ENCODE measurements at places on chromosomes 3 and 15.

DNA sequence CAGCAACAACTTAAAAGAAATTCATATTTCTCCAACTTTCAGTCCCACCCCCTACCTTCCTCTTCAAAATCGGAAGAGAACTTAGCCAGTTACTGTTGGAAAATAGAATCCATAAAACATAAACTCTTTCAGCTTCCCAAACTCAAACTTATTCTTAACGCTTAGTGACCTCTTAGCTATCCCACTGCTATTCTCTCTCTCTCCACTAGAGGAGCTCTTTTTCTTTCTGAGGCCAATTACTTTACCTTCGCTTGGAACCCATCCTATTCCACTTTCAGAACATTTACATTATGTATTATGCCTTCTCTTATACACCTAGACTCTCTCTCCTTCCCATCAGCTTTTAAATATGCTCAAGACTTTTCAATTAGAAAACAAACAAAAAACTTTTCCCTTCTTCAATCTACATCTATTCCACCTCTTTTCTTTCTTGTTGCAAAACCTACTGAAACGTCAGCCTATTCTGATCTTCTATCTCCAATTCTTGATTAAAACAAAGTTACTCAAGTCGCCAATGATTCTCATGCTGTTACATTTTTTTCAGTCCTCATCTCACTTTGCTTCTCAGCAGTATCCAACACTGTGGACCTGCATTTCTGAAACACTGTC lies 13.4 kb upstream of the GHSR start:
- H3K36me3 ChIP-seq = no peaks in the 10 kb centered on the region
- no peak overlapping the region for H3K27ac ChIP-seq
- DNase-seq = no peak
- H3K27me3 ChIP-seq = no peaks in the 10 kb centered on the region

- H3K27ac ChIP-seq = no peak overlapping the region
- no peak for DNase-seq
- H3K36me3 ChIP-seq = no peaks in the 10 kb centered on the region
- no peaks in the 10 kb centered on the region for H3K4me1 ChIP-seq
- peaks cover 4% of the 10 kb centered on the region for H3K27me3 ChIP-seq
These were observed 13.1 kb downstream of the SLC7A14 start for GRCh38 chr3:170572665-170573253.

GRCh38 chr15:31259562-31260252 lies 66.9 kb upstream of the KLF13 start:
- peaks cover 21% of the 10 kb centered on the region for H3K4me1 ChIP-seq
- DNase-seq = no peak

DNA sequence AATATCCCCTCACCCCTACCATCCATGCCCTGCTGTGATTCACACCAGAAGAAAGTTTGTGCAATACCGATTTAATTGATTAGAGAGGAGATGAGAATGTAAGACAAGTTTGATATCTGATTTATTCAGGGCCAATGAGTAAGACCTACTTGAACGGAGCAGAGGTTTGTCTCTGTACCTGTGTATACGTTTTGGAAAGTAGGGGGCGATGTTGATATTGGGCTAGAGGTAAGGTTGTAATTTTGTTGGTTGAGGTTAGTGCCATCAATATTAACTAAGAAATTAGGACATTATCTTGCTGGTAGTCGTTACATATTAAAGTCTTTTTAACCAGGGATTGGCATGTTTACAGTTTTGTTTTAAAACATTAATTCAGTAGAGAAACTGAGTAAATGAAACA lies 20.5 kb downstream of the EAF2 start:
- H3K4me1 ChIP-seq = no peaks in the 10 kb centered on the region
- DNase-seq = no peak
- no peaks in the 10 kb centered on the region for H3K27me3 ChIP-seq
- no peak overlapping the region for H3K4me3 ChIP-seq
- peaks cover 5% of the 10 kb centered on the region for H3K36me3 ChIP-seq

GRCh38 chr3:128799653-128800052 lies 73.7 kb downstream of the RAB7A start:
- H3K36me3 ChIP-seq = peaks cover 55% of the 10 kb centered on the region
- no peak for DNase-seq
- H3K4me1 ChIP-seq = peaks cover 23% of the 10 kb centered on the region
- H3K27ac ChIP-seq = no peak overlapping the region
- H3K4me3 ChIP-seq = no peak overlapping the region
- H3K27me3 ChIP-seq = peaks cover 4% of the 10 kb centered on the region

- no peak overlapping the region for H3K4me3 ChIP-seq
- no peak for DNase-seq
- H3K27ac ChIP-seq = peak overlapping the region; percentile 69
- peaks cover 52% of the 10 kb centered on the region for H3K4me1 ChIP-seq
These were observed 33.2 kb downstream of the ADAMTS17 start for GRCh38 chr15:100308608-100309007.

DNA sequence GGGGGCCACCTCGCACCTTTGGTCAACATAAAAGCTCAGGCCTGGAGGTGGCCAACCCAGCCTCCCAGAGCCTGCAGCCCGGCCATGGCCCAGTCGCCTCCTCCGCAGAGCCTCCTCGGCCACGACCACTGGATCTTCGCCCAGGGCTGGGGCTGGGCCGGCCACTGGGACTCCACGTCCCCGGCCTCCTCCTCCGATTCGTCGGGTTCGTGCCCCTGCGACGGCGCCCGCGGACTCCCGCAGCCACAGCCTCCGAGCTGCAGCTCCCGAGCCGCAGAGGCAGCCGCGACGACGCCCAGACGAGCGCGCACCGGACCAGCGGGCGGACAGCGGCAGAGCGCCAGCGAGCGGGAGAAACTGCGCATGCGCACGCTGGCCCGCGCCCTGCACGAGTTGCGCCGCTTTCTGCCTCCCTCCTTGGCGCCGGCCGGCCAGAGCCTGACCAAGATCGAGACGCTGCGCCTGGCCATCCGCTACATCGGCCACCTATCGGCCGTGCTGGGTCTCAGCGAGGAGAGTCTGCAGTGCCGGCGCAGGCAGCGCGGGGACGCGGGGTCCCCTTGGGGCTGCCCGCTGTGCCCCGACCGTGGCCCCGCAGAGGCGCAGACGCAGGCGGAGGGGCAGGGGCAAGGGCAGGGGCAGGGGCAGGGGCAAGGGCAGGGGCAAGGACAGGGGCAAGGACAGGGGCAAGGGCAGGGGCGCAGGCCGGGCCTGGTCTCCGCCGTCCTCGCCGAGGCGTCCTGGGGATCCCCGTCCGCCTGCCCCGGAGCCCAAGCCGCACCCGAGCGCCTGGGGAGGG lies at the start of gene MESP2:
MESP2 (plus strand) TSS at position 59 of the 799 bp plus-strand sequence; CDS start at position 85, 26 bp downstream.
- H3K27ac ChIP-seq = no peak within 1 kb of the TSS
- DNase-seq = peak; percentile 91
- no peaks in the 10 kb centered on the region for H3K4me1 ChIP-seq
- H3K27me3 ChIP-seq = peaks cover 77% of the 10 kb centered on the region
- H3K36me3 ChIP-seq = no peaks in the 10 kb centered on the region

DNA sequence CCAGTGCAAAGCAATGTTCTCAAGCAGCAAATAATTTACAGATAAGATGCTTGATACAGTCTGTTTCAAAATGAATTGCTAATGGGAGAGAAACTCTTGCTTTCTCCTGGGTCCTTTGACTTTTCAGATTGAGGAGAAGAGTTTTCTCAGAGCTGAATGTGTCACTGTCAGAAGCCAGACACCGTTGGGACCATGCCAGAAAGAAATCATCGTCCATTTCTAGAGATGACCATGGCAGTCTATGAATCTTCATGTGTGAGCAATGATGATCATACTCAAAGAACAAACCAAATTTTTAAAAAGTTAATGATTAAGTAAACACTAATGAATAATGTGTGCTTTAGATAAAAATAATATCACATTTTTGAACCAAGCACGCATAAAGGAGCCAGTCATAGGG lies 77.6 kb downstream of the ZNF385D start:
- no peak overlapping the region for H3K4me3 ChIP-seq
- no peak overlapping the region for H3K27ac ChIP-seq
- DNase-seq = no peak
- H3K4me1 ChIP-seq = peaks cover 17% of the 10 kb centered on the region
- no peaks in the 10 kb centered on the region for H3K36me3 ChIP-seq

- H3K36me3 ChIP-seq = peaks cover 27% of the 10 kb centered on the region
- H3K4me3 ChIP-seq = no peak overlapping the region
- H3K4me1 ChIP-seq = peaks cover 69% of the 10 kb centered on the region
- H3K27ac ChIP-seq = peak overlapping the region; percentile 28
These were observed 138.5 kb downstream of the RORA start for GRCh38 chr15:61090386-61091288.

GRCh38 chr3:36210840-36211651 lies 169.3 kb upstream of the STAC start:
- DNase-seq = no peak
- H3K36me3 ChIP-seq = no peaks in the 10 kb centered on the region
- peaks cover 28% of the 10 kb centered on the region for H3K4me1 ChIP-seq
- no peaks in the 10 kb centered on the region for H3K27me3 ChIP-seq

DNA sequence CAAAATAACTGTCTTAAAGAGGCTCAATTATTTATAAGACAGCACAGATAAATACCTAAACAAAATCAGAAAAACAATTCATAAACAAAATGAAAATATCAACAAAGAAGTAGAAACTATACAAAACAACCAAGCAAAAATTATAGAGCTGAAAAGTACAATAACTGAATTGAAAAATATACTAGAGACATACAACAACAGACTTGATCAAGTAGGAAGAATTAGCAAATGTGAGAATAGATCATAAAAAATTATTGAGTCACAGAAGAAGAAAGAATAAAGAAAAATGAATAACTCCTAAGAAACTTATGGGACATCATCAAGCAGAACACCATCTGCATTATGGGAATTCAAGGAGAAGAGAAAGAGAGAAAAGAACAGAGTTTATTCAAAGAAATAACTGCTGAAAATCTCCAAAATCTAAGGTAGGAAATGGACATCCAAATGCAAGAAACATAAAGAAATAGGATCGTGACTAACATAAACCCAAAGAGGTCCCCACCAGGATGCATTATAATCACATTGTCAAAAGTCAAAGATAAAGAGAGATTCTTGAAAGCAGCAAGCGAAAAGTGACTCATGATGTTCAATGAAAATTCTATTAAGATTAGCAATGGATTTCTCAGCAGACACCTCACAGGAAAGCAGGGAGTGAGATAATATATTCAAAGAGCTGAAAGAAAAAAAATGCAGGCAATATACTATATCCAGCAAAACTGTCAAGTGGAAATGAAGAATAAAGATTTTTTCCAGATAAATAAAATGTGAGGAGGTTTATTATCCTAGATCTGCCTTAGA lies 85.9 kb downstream of the DCLK3 start:
- H3K27ac ChIP-seq = no peak overlapping the region
- H3K4me3 ChIP-seq = no peak overlapping the region
- peaks cover 5% of the 10 kb centered on the region for H3K36me3 ChIP-seq
- DNase-seq = no peak
- H3K4me1 ChIP-seq = peaks cover 20% of the 10 kb centered on the region
- peaks cover 7% of the 10 kb centered on the region for H3K27me3 ChIP-seq

GRCh38 chr3:183815951-183816475 lies 9.4 kb downstream of the MAP6D1 start:
- H3K36me3 ChIP-seq = peaks cover 47% of the 10 kb centered on the region
- H3K27me3 ChIP-seq = peaks cover 3% of the 10 kb centered on the region
- H3K4me1 ChIP-seq = no peaks in the 10 kb centered on the region
- no peak for DNase-seq
- peak overlapping the region; percentile 54 for H3K27ac ChIP-seq
- no peak overlapping the region for H3K4me3 ChIP-seq

DNA sequence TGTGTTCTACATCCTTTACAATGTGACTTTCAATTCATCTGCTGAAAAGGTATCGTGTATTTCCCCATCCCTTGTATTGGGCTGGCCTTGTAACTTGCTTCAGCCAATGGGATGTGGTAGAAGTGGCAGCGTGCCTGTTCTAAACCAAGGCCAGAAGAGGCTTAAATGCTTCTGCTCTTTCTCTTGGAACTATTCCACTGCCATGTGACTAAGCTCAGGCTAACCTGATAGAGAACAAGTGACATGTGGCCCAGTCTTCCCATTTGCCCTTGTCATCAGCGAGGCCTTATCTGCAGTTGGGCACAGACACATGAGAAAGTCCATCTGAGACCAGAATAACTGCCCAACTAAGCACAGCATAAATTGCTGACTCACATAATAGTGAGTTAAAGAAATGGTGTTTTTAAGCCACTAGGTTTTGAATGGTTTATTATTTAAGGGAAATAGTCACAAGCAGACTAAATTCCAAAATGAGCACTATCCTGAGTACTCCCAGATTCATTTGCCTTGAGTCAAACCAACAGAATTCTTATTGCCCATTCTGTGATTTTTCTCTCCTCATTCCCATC lies 230.2 kb downstream of the CPNE4 start:
- no peak overlapping the region for H3K27ac ChIP-seq
- H3K36me3 ChIP-seq = no peaks in the 10 kb centered on the region
- H3K4me3 ChIP-seq = no peak overlapping the region
- peaks cover under 1% of the 10 kb centered on the region for H3K27me3 ChIP-seq
- no peaks in the 10 kb centered on the region for H3K4me1 ChIP-seq
- no peak for DNase-seq
